ENCODE measurements at places on chromosomes 12 and 14.

DNA sequence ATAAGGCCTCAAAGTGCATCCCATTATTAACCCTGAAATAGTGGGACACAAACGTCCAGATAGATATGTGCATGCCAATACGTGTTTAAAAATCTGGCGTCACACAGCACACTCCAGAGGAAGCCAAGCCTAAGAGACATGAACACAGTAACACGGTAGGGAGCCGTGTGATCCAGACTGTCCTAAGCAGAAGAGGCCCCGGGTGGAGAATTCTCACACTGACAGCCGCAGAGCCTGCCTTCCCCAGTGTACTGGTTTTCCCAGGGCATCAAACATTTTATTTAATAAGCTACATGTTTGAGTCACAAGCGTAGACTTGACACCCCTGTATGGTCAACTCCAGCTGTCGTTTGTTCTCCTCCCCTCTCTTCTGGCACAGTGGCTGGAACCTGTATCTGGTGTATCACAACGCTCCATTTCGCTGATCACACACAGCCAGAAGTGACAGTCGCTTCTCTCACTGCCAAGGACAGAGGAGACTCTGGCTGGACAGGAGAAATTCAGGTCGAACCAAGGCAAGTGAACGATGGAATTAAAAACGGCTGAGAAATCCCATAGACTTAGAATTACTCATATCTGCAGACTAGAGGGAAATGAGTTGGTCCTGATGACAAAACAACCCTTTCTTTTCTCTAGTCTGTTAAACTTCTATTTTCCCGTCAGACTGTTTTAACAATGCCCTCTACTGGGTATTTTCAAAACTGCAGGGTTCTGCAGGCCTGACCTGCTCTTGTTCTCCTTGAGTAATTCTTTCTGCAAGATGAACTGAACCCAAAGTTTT is 359.9 kb downstream of the RGS6 start:
- DNase-seq: peak; percentile 65

DNA sequence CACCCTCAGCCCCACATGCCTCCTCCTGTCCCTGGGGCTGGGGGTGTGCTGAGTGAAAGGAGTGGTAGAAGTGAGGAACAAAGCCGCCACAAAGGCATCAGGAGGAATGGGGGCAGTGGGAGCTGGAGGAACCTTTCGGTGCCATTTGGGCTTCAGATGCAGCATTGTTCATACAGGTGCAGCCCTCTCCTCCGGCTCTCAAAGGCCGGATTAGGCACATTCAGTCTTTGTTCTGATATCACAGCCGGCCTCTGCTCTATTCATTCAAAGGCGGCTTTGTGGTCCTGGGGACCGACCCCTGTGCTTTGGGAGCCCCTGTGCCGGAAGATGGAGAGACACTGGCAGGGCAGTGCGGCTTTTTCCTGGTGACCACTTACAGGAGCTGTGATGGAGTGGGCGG is 53.2 kb downstream of the SMOC1 start:
- DNase-seq: no peak

DNA sequence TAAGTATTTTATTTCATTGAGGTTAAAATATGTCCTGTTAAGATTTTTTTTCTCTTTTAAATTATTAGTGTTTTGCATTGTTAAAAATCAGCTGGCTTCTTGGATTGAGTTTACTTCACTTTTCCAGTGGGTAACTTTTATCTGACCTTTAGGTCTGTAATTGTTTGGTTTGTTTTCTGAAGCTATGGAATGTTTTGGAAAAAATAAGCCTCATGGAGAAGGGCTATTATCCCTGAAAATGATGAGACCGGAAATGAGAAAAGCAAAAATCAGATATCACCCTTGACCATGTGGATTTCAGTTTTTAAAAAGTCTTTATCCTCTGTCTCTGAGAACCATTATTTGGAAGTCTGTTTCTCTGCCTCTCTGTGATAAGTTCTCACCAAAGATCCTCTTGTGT is 180.9 kb downstream of the RAD51B start:
- no peak for DNase-seq

DNA sequence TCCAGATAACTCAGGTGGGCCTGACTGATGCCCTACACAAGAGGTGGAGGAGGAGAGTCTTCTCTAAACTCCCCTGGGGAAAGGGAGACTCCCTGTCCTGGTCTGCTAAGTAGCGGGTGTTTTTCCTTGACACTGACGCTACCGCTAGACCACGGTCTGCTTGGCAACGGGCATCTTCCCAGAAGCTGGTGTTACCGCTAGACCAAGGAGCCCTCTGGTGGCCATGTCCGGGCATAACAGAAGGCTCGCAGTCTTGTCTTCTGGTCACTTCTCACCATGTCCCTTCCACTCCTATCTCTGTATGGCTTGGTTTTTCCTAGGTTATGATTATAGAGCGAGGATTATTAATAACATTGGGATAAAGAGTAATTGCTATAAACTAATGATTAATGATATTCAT is 965.5 kb downstream of the TMEM121 start:
- peak; percentile 54 for DNase-seq

GRCh38 chr14:102525929-102526497 is 16.4 kb upstream of the ANKRD9 start:
- DNase-seq: no peak

DNA sequence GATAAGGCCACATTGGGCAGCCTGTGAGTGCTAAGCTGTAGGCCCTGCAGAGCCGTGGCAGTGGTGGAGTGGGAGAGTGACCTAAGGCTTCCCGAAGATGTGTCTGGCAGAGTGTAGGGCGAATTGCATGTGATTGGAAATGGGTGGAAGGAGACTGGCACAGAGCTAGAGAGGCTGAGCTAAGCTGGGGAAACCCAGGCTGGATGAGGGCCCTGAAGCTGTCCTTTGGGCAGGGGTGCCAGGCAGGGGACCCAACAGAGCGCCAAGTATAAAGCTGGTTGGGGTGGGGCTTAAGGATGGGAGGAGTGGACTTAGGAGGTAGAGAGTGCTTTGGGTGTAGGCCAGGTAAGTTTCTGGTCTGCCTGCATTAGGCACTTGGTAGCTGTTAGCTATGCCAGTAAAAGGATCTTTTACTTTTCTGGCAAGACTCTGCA is 47.9 kb downstream of the WDR20 start:
- DNase-seq: no peak

DNA sequence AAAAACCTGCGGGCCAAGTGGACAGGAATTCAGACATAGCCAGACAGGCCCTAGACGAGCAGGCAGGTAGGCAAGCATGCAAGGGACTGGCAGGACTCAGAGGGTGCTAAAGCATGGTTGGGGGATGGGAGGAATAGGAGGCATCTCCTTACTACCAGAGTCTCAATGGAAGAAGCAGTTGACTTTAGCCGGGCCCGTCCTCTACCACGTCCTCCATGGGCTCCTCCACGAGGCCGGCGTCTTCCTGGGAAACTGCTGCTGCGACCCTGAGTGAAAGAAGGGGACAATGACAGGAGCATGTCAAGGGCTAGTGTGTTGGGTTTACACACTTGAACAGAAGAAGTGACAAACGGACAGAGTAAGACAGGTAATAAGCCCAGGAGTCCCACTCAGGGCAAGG is 11.6 kb downstream of the KMT2D start:
- DNase-seq: no peak

GRCh38 chr14:35114036-35114435 is 7.8 kb downstream of the PPP2R3C start:
- no peak for DNase-seq

GRCh38 chr14:85234156-85235025 is 295.6 kb upstream of the FLRT2 start:
- DNase-seq: no peak

DNA sequence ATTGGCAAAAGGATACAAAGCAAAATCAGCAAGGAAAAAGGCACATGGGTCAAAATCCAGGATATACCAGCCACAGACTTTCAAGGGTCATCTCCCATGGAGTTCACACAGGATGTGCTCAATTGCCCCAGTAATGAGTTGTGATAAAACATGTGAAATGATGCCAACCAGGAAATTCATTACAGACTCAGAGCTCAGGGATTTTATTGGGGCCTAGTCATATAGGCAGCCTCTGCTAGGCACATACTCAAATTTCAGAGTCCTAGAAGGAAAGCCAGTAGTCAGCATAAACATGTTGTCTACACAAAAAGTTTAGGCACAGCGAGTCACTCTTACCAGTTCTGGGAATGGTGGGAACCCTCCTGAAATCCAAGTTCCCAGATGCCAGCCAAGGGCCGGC is 64.4 kb upstream of the OSBPL8 start:
- no peak for DNase-seq

DNA sequence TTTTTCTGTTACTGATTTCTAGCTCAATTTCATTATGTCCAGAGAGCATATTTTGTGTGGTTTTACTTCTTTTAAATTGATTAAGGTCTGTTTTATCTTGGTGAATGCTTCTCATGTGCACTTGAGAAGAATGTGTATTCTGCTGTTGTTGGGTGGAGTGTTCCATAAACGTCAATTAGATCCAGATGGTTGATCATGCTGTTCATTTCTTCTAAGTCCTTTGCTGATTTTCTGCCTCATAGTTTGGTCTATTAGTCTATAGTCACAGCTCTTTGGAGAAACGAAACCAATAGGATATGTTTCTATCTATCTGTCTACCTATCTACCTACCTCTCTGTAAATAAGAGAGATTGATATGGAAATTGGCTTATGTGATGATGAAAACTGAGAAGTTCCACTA is 17.1 kb upstream of the ADGRD1 start:
- DNase-seq: no peak

- DNase-seq: no peak
Measured at GRCh38 chr12:68623984-68624383, 13.3 kb downstream of the RAP1B start.

DNA sequence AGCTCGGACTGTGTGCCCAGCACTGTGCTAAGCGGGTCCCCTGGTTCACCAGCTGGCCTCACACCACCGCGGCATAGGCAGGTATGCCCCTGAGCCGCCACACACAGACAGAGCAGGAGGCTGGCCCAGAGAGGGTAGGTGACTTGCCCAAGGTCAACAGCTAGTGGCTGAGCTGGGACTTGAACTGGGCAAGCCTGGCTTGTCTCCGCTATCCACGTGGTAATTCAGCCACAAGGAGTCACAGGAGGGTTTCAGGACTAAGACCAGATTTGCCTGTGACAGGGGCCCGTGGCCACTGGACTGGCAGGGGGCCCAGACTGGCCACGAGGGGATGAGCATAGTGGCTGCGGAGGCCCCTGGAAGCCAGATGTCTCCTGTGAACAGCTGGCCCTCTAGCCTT is 47.7 kb downstream of the NCOR2 start:
- DNase-seq: no peak
